ENCODE measurements at places on chromosomes 1 and 21.
A peak's percentile ranks its signal among the peaks of the same experiment; 100 is the strongest.

GRCh38 chr1:147771226-147772125 lies 11.1 kb upstream of the GJA5 start:
- DNase-seq, result no peak

DNA sequence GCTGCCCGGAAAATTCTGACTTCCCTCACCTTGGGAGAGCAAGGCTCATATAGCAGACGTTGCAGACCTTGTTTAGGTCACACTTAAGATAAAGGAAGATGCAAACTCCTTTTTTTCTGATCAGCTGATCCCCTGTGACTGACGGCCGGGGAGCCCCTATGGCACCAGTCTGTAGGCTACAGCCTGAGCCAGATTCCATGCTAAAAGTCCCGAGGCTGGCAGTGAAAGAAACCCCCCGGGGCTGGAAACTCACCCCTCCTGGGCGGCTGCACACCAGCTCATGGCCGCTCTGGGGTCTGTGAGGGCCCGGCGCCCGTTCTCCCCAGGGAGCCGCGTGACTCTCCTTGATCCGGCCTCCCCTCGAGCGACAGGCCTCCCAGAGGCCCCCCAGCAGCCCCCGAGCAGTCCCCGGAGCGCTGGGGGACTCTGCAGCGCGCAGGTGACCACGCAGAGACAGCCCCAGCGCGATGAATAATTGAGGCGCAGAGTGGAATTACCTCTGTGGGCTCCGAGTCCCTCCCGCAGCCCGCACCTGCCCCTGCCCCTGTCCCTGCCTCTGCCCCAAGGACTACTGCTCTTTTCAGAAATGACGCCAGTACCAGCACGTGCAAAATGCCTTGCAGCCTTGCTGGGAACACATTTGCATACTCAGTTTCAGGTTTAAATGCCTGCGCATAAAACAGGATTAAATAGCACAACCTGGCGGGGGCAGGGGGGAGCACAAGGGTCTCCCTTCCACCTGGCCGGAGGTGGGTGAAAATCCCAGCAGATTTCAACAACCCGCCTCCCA lies 62.6 kb upstream of the CLDN14 start:
- DNase-seq, result no peak

GRCh38 chr1:2556277-2556677 lies at the start of gene TNFRSF14:
Gene TNFRSF14 (plus strand): TSS chr1:2556371. CDS start chr1:2556665, 294 bp downstream.
- peak; percentile 59 for DNase-seq

DNA sequence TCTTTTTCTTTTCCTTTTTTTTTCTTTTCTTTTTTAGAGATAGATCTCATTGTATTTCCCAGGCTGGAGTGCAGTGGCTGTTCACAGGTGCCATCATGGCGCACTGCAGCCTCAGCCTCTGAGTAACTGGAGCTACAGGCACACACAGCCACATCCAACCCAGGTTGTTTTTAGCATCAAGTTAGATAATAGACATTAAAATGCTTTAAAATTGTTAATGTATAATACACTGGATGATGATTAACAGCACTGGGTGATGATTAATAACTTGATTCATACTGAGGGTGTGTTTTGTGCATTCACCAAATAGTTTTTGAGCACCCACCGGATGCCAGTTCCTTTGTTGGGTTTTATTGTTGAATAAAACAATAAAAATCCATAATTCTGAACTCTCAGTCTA lies 75.2 kb downstream of the BEND5 start:
- no peak for DNase-seq

- no peak for DNase-seq
Measured at GRCh38 chr21:41762753-41763152, 4.1 kb downstream of the RIPK4 start.

DNA sequence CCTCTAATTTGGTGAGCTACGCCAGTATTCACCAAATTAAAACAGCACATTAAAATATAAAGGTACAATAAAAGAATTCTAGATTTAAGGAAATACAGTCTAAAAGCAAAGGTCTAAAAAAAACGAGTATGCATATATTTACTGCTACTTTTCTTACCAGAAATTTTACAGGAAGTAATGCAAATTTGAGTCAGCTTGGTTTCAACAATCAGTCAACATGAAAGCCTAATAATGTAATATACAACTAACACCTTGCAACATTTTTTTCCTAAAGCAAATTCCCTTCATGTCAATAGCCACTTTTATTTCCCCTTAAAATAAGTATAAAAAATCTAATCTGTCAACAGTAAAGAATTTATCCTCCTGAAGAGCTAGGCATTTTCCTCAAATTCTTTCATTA lies 11.9 kb downstream of the PTP4A2 start:
- DNase-seq, result no peak

- no peak for DNase-seq
Measured at GRCh38 chr1:111497592-111497991, 5.8 kb downstream of the ADORA3 start.

GRCh38 chr1:10860682-10861081 lies 64.2 kb upstream of the CASZ1 start:
- no peak for DNase-seq

DNA sequence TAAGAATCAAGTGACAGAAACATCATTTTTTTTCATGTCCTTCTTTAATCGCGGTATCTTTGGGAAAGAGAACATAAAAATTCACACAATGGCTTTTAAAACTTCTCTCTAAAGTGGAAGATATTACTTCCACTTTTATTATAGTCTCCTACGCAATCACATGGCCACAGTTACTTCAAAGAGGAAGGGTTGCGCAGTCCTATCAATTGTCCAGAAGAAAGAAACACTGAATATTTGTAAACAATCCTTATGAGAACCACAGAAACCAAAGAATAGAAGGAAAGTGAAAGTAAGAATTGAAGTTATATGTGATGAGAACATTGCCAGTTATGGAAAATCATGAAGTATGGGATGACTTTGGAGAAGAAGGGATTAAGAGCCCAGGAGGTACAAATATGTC lies 32.6 kb downstream of the CFH start:
- DNase-seq, result peak; percentile 59

DNA sequence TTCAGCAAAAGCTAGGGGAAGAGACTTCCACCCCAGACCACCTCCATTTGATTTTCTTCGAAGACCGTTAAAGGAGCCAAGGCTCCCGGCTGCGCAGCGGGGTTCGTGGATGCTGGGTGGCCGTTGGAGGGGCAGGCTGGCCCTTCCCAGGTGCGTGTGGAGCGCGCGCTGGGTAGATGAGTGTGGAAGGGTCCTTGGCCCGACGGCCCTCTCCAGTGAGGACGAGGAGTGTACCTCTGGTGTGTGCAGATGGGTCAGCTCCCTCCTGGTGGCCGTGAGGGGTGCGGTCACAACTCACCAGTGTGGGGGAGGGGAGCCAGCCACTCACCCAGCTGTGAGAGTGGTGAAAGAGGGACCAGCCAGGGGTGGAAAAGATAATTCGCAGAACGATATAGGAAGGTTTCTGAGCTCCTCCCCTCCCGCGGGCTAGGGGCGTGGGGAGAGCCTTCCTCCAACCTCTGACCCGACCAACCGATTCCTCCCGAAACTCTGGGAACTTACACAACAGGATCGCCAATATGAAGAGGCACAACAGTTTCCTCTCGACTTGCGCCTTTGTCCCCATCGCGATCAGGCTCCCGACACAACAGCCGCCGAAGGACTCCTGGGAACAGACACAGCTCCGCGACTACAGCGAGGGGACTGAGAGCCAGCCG lies at the start of gene F11R:
Gene F11R, minus strand, starts transcription at position 644 of the 656 bp plus-strand sequence. Its CDS starts 79 bp downstream, at position 565.
- peak; percentile 60 for DNase-seq

DNA sequence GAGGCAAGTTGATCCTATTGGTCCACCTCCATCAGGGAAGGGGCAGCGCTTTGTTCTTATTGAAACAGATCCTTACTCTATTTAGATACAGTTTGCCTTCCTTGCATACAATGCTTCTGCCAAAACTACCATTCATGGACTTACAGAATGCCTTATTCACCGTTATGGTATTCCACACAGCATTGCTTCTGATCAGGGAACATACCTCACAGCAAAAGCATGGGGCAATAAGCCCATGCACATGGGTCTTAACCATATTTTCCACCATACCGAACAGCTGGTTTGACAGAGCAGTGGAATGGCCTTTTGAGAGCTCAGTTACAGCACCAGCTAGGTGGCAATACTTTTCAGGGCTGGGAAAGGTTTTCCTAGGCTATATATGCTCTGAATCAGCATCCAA lies 544.8 kb upstream of the ADGRL4 start:
- DNase-seq, result no peak

DNA sequence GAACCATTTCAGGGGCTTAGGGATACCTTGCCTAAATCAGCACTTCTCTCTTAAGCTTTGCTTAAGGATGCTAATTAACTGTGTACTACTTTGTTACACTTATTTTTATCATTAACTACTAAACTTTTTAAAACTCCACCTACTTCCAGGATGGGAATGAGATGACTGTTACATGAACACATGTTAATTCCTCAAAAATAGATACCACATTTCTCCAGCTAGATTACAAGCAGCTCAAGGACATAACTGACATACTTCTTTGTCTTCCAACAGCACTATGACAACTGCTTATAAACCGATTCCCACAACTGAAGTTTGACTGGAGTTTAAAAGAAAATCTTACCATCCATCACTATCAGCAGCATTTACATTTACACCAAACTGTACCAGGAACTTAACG lies 53.7 kb downstream of the TP53BP2 start:
- no peak for DNase-seq

GRCh38 chr1:205633421-205633976 lies 1.7 kb upstream of the ELK4 start:
- no peak for DNase-seq

DNA sequence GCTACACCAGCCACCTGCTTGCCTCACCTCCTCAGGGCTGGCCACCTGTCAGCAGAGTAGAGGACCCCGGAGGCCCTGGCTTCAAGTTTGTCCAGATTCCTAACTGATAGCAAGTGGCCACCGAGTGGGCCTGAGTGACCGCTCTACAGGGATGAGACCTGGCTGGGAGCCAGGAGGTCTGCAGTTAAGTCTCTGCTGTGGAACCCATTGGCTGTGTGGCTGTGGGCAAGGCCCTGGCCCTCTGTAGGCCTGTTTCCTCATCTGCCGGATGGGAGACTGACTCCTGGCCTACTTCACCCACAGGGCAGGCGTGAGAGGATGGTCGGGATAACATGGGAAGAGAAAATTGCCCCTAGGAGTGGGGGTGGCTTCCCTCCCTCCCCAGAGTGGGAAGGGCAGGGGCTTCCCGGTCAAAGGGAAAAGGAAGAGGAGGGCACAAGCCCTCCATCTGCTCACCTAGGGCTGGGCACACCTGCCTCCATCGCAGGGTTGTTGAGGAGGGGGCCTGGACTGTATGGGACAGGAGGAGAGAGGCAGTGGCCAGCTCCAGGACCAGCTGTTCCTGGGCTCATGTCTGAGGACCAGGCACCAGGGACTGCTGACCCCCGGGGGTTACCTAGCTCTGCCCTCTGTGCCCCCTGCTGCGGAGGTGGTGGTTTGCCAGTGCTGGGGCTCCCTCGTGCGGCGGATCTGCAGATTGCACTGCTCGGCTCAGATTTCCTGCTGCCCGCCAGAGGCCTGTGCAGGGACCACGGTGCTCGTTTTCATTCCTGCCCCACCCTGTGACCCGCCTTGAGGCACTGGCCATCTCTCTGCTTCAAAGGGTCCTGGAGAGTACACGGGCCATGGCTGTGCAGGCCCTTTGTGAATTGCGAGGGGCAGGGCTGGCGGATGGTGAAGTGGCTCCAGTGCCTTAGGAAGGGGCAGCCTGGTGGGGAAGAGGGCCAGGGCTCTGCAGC lies 9.1 kb upstream of the MTFR1L start:
- DNase-seq, result peak; percentile 69

DNA sequence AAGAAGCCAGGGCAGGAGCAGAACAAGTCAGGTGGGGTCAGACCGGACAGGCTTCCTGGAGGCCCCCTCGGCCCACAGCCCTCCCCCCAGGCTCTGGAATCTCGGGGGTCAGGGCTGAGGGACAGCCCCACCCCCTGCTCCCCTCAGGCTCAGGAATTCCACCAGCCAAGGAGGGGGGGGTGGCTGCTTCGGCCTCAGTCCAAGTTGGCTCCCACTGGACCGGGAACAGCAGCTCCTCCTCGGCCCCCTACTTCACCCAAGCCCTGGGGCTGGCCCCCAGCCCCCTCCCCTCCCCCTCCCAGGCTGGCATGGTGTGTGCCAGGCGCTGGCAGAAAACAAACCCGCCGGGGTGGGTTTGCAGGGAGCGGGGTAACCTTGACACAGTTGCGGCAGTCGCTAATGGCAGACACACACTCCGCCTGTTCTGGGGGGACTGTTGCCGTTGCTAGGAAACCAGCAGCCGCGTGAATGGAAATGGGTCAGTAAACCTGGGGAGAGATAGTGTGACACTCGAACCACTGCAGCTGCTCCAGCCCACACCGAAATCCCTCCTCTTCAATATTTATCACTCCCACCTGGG lies 32.4 kb downstream of the AHDC1 start:
- no peak for DNase-seq

DNA sequence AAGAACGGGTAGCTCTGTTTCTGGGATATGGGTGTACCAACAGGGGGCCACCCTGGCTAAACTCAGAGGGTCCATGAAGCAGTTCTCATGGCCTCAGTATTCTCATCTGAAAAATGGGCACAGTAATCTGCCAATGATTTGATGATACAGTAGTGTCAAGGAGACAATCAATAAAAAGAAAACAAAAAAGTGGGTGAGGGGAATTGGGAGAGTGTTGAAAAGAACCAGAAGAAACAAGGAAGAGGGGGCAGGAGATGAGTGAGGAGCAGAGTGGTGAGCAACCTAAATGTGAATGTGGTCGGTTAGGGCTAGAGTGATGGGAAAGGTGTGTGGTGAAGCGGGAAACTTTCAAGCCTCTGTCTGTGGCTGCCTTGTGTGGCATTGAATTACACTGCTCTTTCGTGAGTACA lies 2.0 kb downstream of the SLAMF7 start:
- no peak for DNase-seq

GRCh38 chr1:214116258-214116657 lies 128.5 kb downstream of the PROX1 start:
- DNase-seq, result no peak

DNA sequence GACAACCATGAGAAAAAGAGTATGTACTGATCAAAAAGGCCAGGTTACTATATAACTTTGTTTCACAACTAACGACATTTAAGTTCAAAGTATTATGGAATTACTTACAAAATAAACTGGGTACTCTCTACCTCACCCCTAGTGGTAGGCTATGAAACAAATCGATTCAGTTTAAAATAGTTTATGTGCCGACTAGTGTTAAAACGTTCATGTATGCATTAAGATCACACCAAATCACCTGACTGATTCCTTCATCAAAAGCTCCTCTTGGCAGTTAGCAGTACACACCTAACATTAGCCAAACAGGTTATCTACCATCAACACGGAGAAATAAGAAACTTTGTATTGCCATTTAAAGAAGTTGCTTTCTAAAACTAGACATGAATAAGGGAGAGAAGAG lies 137.1 kb downstream of the AKT3 start:
- no peak for DNase-seq

GRCh38 chr1:204171751-204172178 lies 5.6 kb upstream of the REN start:
- DNase-seq, result no peak

DNA sequence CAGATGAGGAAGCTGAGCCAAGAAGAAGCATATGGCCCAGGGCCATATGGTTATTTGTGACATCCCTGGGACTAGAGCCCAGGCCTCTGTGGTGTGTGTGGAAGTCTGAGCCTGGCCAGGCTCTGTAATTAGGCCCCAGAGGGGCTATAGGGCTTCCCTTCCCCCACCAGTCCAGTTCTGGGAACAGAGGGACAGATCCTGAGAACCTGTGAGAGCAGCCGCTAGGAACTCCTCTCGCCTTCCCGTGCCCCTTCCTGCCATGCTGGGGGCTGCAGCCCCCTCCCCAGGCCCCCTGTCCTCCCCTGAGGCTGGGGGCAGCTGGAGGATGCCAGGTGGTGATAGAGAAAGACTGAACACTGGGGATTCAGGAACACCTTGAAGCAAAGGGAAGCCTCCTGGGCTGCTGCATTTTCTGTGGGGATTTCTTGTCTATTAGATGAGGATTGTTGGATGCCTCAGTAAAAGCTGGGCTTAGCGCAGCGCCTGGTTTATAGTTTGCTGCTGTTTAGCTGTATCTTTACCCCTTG lies 33.3 kb downstream of the COQ8A start:
- DNase-seq, result no peak
